ENCODE measurements at places on chromosomes 5 and 9.

DNA sequence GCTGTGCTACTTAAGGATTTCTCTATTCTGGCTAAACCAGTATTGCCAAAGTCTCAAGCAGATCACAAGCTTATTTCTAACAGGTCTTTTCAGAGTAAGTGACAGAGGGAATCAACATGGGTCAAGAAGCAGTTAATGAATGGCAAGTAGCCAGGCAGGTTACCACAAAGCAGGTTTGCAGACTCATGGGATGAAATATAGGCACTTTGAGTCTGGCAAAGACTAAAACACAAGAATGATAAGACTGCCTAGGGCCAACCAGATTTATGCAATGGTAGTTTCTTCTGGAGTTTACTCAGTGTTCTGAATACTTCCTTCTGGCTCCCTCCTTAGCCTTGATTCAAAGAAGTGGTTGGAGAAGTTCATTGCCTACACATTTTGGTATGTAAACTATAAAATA lies 3.6 kb downstream of the HMGCS1 start:
- DNase-seq: no peak

- DNase-seq: no peak
Measured at GRCh38 chr5:176406436-176407052, 9.8 kb downstream of the CLTB start.

DNA sequence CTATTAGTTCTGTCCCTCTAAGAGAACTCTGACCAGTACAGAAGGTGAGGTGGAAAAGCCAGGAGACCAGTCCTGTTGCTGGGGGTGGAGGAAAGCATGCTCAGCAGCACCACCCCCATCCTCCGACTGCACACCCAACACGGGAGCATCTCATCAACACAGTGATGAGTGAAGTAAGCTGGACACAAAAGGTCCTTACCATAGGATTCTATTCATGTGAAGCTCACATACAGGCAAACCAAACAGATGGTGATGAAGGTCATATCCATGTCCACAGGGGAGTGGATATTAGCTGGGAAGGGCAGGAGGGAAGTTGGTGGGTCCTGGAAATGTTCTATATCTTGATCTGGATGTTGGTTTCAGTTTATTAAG lies 14.8 kb upstream of the MARCHF6 start:
- no peak for DNase-seq

GRCh38 chr5:52491071-52491787 lies 296.5 kb upstream of the ITGA1 start:
- DNase-seq: peak; percentile 92

DNA sequence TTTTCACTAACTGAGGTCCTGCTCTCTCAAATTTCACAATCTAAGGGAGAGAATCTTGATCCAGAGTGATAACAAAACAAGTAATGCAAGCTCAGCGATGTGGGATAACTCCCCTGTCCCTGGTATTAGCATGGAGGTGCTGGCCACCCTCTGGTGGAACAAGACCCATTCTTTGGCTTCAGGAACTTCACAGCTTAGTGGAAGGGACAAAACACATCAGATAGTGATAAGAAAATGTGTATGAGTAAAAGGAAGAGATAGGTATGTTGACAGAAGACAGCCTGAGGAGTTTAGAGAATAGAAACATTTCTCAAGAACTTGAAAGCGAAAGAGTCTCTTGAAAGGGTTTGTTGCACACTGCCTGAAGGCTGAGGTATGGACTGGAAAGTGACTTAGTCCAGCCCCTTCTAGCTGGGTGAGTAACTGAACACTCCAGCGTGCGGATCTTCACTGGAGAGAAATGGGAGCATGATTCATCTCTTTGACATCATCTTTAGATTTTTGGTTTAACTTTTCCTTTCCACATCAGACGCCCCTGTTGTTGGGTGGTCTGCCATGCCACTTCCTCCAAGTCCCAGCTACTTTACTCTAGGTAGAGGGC lies 25.4 kb upstream of the ZSWIM6 start:
- DNase-seq: no peak

DNA sequence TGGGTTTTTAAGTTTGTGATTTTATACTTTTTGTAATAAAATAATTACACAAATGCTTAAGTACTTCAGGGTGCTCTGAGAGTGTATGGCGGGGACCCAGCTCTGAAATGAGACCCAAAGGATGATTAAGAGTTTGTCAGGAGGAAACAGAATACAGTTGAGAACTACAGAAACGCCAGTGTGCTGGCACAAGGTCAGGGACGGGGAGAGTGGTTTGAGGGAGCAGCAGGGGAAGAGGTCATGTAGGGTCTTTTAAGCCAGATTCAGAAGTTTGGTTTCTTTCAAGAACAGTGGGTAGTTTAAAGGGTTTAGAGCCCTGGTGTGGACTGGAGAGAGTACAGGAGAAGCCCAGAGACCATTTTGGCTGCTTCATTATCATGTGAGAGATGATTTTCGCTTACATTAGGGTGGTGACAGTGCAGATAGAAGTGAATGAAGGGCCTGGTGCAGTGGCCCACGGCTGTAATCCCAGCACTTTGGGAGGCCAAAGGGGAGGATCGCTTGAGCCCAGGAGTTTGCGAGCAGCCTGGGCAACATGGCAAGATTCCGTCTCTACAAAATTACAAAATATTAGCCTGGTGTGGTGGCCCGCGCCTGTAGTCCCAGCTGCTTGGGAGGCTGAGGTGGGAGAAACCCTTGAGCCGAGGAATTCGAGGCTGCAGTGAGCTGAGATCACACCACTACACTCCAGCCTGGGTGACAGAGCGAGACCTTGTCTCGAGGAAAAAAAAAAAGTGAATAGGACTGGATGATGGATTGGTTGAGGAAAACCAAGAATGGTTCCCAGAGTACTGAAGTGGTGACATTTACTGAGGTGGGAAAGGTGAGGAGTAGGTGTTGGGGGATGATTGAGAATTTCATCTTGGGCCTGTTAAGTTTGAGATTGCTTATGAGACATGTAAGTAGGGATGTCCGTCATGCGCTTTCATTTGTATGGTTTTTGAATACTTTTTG lies 1.4 kb upstream of the ETF1 start:
- no peak for DNase-seq

DNA sequence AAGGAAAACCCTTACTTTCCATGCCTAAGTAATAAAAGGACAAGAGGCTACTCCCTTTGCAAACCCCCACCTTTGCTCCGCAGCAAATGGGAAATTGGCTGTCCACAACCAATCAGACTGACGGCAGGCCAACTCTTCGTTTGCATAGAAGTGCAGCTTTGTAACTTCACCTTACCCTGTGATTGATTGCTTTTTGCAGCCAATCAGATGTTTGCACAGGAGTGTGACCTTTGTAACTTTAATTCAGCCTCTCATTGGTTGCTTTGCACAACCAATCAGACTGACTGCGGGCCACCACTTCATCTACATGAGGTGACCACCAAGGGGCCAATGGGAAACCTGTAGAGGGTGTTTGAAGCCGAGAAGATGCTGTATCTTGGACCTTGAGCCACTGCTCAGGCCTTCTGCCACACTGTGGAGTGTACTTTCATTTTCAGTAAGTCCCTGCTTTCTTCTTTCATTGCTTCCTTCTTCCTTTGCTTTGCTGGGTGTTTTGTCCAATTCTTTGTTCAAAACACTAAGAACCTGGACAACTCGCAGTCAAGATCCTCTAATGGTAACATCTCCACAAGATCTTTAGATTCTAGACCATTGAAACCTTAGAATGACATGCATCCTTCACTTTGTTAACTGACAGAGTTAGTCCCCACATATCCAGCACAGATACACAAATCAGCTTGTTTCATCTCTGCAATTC lies 51.3 kb upstream of the FREM1 start:
- no peak for DNase-seq

Data from NCI-H2171 treated with DMSO at 0.1 percent for 48 hours (cell line).